Naive B cell (primary cell): ENCODE measurements at places on chromosomes 2 and 18. TPM values are rescaled to one million over a fixed set of nuclear protein-coding genes. Genes with fewer than 3 reads are reported as not detected.

DCC gene
- polyA plus RNA-seq = not detected

KCNE4 gene
- polyA plus RNA-seq = not detected

RUFY4 gene
- polyA plus RNA-seq = not detected

- DNase-seq = peak; percentile 64
These were observed 206.4 kb upstream of the ID2 start for GRCh38 chr2:8475349-8476031.

SF3B6 gene
- 229 TPM for polyA plus RNA-seq

- no peak for DNase-seq
These were observed 93.0 kb upstream of the CRIM1 start for GRCh38 chr2:36262581-36262980.

DNA sequence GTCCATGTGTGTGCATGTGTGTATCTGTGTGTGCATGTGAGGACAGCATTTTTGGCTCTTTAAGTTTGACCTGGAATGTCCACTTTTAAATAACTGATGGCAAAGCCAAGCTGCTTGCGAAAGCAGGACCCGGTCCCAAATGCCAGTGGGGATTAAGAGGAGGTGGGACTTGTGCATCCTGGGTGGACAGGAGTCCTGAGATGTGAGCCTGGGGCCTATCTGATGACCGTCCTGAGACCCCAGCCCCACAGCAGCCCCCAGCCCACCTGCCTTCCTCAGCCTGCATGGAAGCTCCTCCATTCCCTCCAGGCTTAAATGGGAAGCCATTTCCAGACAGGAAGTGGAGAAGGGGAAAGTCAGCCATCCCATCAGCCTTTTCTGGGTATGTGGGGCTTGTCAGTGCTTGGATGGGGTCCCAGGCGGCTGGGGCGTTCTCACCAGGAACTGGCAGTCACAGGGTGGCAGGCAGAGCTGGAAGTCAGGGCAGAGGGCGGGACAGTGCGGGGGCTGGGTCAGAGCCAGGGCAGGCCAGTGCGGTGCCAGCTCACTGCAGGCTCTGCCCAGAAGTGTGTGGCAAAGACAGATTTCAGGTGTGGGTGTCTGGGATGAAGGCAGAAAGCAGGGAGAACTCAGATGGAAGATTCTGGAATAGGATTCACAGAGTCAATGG lies 117.8 kb downstream of the ACKR3 start:
- DNase-seq = no peak

DNA sequence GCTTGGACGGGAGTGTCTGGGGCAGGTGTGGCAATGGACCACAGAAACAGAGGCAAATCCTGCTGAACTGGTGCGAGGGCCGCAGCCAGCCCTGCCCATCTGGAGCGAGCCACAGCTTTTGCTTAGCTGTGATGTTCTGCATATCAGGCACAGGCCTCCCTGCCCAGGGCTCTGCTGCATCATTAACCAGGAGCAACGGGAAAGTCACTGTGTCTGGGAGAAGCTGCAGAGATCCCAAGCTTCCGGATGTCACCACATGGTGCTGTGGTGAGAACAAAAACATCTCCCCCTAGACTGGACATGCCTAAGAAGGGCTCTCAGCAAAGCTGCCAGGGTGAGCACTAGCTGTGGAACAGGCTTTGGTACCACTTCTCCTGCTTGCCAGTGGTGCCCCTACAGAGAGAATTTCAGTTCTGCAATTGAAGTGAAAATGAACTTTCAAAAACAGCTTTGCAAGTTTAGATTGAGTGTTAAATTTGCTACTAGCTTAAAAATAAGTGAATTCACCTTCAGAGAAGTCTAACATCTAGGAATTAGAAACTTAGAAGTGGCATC lies 172.9 kb upstream of the MYT1L start:
- DNase-seq = no peak

DNA sequence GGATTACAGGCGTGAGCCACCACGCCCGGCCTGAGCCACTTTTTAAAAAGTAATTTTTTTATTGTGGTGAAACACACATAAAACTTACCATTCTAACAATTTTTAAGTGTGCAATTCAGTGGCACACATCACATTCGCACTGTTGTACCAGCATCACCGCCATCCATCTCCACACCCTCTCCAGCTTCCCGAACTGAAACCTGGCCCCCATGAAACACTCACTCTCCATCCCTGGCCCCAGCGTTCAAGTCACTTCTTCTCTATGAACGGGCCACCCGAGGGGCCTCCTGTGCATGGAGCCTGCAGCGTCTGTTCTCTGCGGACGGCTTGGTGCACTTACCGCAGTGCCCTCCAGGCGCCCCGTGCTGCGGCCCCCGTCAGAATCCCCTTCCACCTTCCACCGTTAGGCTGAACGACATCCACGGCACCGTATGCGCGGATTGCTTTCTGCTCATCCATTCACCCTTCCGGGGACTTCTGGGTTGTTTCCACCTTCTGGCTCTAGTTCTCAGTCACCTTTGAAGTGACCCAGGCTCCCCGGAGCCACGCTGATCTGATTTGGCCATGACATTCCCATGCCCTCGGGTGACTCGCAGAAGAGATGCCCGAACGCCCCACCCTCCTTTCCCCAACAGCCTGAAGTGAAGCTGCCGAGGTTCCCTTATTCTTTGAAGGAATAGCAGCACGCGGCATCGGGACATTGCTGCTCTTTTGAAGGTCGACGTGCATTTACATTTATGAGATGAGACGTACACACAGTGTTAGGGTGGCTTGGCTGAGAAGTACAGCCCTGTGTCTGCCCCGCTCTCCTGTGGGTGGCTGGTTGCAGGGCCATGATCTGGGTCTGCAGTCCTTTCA lies 134.4 kb downstream of the MBP start:
- no peak for DNase-seq

GRCh38 chr2:216492597-216493333 lies 5.9 kb upstream of the RPL37A start:
- no peak for DNase-seq

DNA sequence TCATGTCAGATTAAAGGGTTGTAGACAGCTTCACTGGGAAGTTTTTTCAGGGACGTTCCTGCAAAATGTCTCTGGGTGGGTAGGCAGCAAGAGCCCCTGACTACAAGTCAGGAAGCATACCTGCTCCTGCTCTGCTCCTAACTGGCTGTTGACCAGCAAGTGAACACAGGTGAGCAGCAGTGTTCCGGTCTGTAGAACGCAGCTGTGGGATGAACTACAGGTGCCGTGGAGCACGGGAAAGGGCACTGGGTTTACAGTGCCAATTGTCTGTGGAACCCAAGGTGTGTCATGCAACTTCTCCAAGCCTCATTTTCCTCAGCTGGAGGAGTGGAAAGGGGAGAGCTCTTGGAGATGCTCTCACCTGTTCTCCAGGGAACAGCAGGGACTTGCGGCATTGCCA lies 6.6 kb downstream of the ASB18 start:
- no peak for DNase-seq

DNA sequence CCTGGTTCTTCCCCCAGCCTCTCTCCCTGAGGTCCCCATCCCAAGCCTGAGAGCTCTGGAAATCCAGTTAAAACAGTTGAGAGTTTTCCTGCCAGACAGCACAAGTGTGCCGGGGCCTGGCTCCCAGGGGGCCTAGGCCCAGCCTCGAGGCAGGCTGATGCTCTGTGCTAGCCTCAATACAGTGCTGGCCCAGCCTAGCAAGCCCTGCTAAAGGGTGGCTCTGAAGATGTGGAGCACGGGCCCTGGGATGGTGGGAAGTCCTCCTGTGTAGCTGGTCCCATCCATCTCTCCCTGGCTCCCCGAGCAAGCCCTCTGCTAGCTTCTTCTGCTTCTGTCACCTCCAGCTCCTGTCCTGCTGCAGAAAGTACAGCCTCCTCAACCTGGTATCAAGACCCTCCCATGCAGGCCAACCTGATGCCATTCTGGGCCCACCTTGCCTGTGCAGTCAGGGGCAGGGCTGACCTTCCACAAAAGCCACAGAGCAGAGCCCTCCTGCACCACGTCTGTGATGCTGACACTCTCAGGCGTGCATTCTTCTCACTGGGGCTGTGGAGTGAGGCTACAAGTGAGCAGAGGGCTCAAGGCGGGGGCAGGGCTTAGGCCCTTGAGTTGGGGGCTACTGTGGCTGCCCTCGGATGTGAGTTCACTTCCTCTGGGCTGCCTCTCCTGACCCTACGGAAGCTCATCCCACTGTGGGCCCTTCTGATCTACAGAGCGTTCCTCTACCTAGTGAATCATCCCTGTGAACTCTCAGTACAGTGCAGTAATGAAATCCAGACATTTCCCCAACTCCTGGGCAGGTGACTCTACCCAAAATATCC lies 60.1 kb upstream of the LAPTM4A start:
- DNase-seq = no peak

GRCh38 chr2:101205521-101206479 lies 46.9 kb upstream of the CNOT11 start:
- peak; percentile 35 for DNase-seq

GRCh38 chr2:65367524-65367923 lies 64.9 kb downstream of the SPRED2 start:
- DNase-seq = no peak

MLPH gene
- polyA plus RNA-seq = not detected

DNA sequence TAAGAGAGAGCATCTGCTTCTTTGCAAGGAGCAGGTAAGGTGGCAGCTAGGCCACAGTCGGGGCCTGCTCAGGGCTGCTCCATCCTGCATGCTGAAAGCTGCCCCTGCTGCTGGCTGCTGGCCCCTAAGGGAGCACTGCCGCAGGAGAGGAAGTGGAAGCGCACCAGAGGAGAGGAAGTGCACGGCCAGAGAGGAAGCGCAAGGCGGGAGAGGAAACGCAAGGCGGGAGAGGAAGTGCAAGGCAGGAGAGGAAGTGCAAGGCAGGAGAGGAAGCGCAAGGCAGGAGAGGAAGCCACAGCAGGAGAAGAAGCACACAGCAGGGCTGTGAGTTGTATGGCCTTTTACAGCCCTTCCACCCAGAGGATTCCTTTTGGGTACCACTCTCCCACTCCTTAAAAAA lies 539.0 kb upstream of the TNP1 start:
- no peak for DNase-seq

GRCh38 chr2:220949466-220949865 lies 622.6 kb downstream of the EPHA4 start:
- DNase-seq = no peak

- DNase-seq = no peak
These were observed 48.4 kb downstream of the BCL2 start for GRCh38 chr18:63271148-63271547.

DNA sequence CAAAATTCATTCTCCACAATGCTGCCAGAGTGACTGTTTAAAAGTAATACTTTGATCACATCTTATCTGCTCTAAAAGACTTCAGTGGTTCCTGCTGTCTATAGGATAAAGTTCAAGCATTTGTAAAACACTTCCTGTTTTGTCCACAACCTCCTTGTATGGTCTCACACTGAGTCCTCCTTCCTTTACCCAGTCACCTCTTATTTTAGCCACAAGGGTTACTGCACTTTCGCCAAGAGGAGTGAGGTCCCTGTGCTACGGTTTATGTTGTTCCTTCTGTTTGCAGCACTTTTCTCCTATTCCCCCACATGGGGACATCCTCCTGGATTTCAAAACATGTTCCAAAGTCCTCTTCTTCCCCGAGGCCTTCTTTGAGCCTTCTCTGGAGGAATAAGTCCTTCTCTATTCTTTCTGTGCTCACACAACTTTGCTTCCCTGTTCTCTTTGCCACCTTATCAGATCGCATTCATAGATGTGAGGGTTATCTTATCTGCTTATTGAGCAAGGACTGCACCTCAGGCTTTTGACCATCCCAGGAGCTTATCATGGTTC lies 112.2 kb upstream of the NABP1 start:
- no peak for DNase-seq

GULP1 gene
- polyA plus RNA-seq = not detected

GRCh38 chr2:21289989-21290388 lies 166.2 kb downstream of the TDRD15 start:
- DNase-seq = no peak

- no peak for DNase-seq
These were observed 32.3 kb downstream of the NCK2 start for GRCh38 chr2:105777031-105777482.

CYB5A gene
- 214 TPM for polyA plus RNA-seq

GRCh38 chr18:37361335-37362157 lies 204.1 kb downstream of the CELF4 start:
- DNase-seq = no peak

EGR4 gene
- not detected for polyA plus RNA-seq

GRCh38 chr18:79868811-79869541 lies 71.2 kb downstream of the KCNG2 start:
- no peak for DNase-seq

DTNA gene
- not detected for polyA plus RNA-seq

GRCh38 chr18:23503963-23504344 lies 643 bp downstream of the RMC1 start:
- no peak for DNase-seq

- DNase-seq = no peak
These were observed 105.5 kb downstream of the NOL10 start for GRCh38 chr2:10584242-10584753.

DNA sequence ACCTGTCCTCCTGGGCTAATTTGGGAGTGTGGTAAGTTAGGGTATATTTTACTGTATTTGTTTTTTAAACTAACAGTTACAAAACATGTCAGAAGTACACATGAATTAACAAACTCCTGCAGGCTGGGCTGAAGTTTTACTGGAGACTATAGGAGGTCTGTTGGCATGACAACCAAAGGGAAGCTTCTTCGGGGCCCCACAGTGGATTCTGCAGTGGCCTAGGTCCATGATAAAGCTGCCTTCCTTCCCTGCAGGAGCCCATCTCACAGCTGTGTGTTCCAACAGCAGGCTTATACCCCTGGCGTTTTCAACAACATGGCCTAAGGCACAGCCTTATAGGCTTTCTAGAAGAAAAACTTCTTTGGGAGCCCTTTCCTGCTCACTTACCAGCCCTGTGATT lies 128.0 kb upstream of the SETBP1 start:
- DNase-seq = no peak

DNA sequence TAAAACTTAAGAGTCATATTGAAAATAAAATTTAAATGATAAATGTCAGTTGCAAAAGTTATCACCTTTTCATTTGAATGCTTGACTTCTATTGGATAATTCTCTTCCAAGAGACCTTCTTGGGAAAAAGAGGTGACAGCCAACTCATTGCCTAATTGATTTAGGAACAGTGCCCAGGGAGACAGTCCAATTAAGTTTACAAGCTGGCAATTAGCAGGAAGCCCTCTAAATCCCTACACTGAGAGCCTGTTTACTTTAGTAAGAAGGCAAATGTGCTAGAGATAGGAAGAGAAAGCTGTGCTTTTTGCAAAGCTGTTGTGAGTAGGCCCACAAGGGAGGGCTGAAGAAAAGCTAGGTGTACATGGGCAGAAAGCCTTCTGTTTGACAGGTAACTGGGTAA lies 189.1 kb downstream of the WDPCP start:
- no peak for DNase-seq

CREB1 gene
- 122 TPM for polyA plus RNA-seq

DNA sequence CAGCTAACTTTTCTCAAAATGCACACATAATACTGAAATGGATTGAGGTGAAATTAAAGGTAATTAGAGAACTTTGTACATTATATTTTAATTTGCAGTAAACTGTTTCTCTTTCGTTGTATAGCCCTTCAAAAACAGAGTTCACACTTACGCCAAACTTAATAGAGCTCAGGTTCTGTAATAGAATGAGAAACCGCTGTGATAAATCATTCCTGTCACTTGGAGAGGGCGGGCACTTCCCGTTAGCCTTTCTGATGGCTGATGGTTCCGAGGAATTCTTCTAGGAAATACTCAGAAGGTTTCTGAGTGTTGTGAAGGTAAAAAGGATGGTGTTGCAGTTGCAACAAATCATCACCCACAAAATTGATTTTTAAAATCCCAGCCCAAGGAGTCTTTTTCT lies 155.8 kb upstream of the ALKAL2 start:
- DNase-seq = no peak

- DNase-seq = no peak
These were observed 34.3 kb downstream of the DSG4 start for GRCh38 chr18:31410716-31411483.

FZD7 gene
- not detected for polyA plus RNA-seq

- DNase-seq = no peak
These were observed 830.6 kb downstream of the SLC4A3 start for GRCh38 chr2:220458051-220458450.
